CD4-positive, alpha-beta T cell treated with Interleukin-6 for 4 hours (primary cell): ENCODE measurements at places on chromosomes 6 and 20.
A peak's percentile ranks its signal among the peaks of the same experiment; 100 is the strongest.

DNA sequence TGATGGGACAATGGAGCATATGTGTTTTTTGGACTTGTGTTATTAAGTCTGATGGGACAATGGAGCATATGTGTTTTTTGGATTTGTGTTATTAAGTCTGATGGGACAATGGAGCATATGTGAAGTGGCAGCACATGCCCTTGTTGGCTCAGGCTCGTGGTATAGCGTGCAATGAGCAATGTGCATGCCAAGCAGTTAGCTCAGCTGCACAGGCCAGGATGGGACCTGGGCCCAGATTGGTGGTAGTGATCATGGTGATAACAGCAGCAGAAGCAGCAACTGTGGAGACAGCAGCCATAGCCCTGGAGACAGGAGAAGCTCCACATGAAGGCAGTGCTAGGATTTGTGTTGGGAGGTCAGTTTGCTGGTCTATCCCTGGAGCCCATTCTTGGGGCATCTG lies 61.1 kb downstream of the IL20RA start:
- no peak for DNase-seq

DNA sequence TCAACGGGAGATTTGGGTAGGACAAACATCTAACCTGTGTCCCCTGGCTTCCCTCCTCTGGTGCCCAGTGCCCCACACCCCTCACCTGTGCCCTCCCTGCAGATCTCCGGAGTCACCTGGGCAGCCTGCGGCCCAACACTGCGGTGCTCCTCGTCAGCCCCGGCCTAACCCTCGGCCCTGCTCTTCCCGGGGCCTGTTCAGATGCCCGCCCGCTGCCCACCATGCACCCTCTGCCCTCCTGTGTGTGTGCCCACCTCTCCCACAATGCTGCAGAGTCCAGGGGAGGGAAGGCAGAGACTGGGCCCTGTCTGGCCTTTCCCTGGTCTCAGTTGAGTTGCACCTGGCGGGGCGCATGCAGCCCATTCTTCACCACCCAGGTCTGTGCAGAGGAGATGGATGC lies 349.3 kb downstream of the CDH4 start:
- DNase-seq = no peak

GRCh38 chr6:77678048-77678447 lies 25.2 kb downstream of the MEI4 start:
- DNase-seq = no peak

GRCh38 chr6:28943557-28944411 lies 20.0 kb upstream of the TRIM27 start:
- DNase-seq = peak; percentile 68

GRCh38 chr6:135535989-135536414 lies 38.5 kb upstream of the AHI1 start:
- no peak for DNase-seq

DNA sequence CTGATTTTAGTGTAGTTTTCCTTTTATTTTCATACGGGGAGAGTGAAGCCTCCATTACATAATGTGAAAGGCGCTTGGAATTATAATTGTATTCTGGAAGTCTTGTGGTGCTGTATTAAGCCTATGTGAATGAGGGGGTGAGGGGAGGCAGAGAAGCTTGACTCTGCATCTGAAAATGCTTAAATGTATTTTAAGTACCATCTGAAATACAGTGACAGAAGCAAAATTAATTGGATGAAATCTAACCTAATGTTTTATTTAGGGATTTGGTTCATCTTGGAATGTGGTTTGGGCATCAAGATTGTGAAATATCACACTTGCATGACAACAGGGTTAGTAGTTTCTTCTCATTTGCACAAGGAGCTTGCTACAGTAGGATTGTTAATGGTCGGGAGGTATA lies 41.2 kb downstream of the TMEM200A start:
- DNase-seq = no peak

DNA sequence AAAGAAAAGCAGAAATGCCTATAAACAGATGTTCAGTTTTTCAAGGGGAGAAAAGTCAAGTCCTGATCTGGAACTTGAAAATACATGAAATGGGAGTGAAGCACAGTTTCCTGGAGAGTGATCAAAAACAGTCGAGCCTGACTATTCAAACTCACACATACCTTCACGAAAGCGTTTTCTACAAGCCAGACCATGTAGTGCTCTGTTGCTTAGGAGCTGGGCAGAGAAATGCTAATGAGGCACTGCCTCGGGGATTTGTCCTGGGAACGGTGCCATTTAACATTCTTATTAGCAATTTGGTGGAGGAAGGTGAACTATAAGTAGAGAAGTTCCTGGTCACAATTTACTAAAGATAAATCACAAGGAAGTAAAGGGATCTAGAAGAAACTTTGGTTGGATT lies 5.9 kb downstream of the NHSL1 start:
- no peak for DNase-seq

DNA sequence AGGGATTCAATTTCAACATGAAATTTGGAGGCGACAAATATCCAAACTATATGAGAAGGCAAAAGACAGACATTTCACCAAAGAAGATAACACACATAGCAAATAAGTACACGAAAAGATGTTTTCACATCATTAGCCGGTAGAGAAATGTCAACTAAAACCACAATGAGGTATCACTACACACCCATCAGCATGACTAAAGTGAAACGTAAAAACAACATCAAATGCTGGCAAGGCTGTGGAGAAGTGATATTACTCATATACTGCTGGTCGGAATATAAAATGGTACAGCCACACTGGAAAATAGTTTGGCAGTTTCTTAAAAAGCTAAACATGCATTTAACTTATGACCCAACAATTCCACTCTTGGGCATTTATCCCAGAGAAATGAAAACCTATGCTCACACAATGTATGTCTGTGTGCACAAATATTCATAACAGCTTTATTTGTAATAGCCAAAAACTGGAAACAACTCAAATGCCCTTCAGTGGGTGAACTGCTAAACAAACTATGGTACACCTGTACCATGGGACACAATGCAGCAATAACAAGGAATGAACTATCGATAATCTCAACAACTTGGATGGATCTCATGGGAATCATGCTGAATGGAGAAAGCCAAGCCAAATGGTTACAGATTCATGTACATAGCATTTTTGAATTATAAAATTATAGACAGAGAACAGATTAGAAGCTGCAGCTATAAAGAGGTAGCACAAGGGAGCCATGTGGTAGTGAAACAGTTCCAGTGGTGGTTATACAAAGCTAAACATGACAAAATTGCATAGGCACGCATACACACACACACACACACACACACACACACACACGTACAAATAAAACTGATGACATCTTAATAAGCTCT lies 8.6 kb downstream of the ADAT2 start:
- no peak for DNase-seq

- no peak for DNase-seq
These were observed 194.9 kb upstream of the ZNF184 start for GRCh38 chr6:27667657-27668441.

DNA sequence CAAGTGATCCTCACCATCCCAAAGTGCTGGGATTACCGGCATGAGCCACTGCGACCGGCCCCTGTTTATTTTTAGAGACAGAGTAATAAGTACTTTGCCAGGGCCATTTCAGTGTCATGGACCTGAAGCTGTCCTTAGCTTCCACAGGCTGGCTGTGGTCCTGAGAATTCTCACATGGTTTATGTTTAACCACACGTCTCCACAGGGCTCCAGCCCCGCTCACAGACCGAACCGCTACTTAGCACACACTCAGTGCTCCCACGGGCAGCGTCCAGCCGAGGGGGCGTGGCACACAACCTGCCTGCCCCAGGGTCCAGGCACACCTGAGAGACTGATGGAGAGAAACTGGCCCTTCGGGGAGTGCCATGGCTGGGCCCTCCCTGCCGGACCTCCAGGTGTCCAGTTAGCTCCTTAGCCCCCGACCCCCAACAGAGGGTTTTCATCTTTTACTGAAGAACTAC lies 11.7 kb downstream of the ACSS1 start:
- DNase-seq = no peak

DNA sequence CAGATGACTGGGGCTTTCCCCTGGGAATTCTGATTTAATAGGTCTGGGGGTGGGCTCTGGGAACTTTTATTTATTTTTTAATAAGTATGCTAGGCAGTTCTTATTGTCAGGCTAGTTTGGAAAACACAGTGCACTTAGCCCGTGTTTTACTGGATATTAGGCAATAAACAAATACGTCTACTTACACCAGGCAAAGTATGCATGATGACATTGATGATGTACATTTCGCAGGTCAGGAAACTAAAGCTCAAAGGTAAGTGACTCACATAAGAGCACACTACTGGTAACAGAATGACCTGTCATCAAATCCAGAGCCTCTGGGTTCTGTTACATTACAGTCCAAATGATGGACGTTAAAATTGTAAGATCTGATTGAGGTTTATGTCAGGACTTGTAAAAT lies 144.4 kb upstream of the EXOC2 start:
- no peak for DNase-seq

DNA sequence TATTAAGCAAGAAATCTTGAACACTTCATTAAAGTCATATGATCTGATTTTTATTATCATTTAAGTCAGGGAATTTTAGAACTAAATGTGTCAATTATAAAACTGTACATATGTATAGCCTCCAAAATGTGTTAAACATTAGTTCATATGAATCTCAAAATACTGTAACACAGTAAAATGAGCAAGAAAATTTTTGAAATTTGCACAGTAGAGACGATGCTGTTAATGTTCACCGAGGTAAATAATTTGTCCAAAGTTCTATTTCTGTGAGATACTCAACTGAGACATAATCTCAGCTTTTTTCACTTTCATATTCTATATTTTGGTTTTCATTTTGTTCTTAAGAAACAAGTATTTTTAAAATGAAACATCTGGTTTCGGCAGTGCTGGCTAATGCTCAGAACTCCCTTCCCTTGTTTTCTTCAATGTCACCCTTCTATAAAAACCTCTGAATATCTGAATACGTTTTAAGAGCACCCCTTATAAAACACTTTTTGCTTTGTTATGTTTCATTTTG lies 353.1 kb downstream of the LAMA2 start:
- no peak for DNase-seq

DNA sequence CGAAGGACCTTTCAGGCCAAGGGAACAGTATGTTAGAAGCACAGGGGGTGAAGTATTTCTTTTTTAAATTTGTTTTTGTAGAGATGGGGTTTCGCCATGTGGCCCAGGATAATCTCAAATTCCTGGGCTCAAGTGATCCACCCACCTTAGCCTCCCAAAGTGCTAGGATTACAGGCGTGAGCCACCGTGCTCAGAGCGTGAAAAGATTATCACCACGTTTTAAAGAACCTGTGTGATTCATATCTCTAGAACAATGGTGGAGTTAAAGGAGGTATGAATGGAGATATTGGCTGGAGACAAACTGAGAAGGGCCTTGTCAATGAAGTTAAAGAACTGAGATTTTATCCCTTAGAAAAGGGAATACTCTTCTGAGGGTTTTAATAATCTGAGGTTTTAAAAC lies 9.7 kb downstream of the ASF1A start:
- DNase-seq = no peak
